ENCODE measurements at places on chromosomes 7 and 10.

GRCh38 chr10:105681051-105681450 lies 1040.0 kb downstream of the SORCS3 start:
- DNase-seq, result no peak

- DNase-seq, result no peak
Measured at GRCh38 chr10:32893434-32893833, 64.6 kb downstream of the ITGB1 start.

DNA sequence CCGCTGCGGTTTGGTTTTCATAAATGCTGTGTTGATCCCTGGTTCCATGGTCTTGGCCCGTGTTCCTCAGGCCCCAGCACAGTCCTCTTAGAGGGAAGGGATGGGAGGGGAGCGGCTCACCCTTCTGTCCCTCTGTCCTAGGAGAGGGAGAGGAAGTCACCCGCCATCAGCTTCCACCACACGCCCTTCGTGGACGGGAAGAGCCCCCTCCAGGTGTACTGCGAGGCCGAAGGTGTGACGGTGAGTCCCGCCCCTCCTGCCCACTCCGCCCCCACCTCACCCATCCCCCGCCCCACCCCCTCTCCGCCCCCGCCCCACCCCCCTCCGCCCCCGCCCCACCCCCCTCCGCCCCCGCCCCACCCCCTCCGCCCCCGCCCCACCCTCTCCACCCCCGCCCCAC lies 37.5 kb upstream of the DPYSL4 start:
- no peak for DNase-seq

DNA sequence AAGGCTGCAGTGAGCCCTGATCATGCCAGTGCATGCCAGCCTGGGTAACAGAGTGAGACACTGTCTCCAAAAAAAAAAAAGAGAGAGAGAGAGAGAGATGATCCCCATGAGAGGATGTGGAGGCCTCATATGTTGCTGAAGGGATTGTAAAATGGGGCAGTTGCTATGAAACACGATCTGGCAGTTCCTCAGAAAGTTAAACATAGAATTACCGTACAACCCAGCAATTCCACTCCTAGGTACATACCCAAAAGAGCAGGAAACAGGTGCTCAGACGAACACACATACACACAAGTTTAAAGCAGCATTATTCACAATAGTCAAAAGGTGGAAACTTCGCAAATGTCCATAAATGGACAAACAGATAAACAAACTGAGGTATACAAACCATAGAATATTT lies 27.4 kb upstream of the CYTH3 start:
- no peak for DNase-seq

Measured in NCI-H774 (cell line).